ENCODE measurements at places on chromosomes 13 and 19.
A peak's percentile ranks its signal among the peaks of the same experiment; 100 is the strongest.

GRCh38 chr19:32750441-32751055 is 31.0 kb downstream of the TDRD12 start:
- DNase-seq: no peak

- DNase-seq: no peak
Measured at GRCh38 chr13:48038761-48039160, 1.2 kb downstream of the NUDT15 start.

- no peak for DNase-seq
Measured at GRCh38 chr13:78632996-78633395, 26.0 kb downstream of the OBI1 start.

- no peak for DNase-seq
Measured at GRCh38 chr13:33828431-33829129, 10.6 kb downstream of the RFC3 start.

DNA sequence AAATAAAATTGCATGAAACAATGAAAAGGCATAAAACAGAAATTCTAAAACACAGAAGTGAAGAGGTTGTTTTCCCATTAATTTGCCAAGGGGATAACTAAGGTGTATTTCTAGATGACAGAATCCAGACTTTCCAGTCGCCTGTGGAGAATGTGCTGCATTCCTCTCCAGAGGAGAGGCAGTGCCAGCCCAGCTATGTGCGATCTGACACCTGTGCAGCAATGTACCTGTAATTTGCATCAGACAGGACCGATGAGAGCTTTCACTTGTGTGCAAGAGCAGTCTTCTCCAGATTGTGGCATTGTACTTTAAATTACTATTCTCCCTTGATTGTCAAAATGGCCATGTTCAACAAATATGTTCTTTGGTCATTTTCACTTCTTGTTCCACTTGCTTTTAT is 1037.9 kb downstream of the EFNB2 start:
- no peak for DNase-seq

- DNase-seq: no peak
Measured at GRCh38 chr13:28540612-28541011, 45.7 kb upstream of the FLT1 start.

- no peak for DNase-seq
Measured at GRCh38 chr13:42992764-42993122, 702 bp upstream of the EPSTI1 start.

GRCh38 chr13:98467263-98467985 is 109.5 kb downstream of the STK24 start:
- DNase-seq: no peak

GRCh38 chr13:61765181-61765742 is 349.6 kb upstream of the PCDH20 start:
- no peak for DNase-seq

- DNase-seq: no peak
Measured at GRCh38 chr13:64758521-64759244, 2471.5 kb downstream of the PCDH9 start.

DNA sequence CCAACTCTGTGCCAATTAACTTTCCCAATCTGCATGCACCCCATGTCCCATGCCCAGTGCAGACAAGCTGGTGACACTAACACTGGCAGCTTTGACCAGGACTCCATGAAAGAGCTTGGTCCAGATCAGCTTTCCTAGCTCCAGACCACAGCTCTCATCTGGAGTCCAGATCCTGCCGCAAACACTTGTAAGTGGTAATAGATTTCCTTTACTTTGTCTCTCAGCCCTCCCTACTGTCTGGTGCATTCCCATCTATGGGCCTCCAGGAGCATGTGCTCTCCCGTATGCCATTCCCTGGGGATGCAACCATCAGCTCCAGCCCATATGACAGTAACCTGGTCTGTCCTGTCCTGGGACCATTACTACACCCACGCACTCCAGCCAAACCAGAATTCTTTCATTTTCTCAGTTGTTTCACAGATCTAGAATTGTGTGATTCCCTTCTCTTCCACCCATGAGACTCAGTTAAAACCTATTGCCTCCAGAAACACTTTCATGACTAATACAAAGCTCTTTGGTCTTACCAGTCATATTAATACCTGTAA is 4.9 kb upstream of the STARD13 start:
- DNase-seq: no peak

DNA sequence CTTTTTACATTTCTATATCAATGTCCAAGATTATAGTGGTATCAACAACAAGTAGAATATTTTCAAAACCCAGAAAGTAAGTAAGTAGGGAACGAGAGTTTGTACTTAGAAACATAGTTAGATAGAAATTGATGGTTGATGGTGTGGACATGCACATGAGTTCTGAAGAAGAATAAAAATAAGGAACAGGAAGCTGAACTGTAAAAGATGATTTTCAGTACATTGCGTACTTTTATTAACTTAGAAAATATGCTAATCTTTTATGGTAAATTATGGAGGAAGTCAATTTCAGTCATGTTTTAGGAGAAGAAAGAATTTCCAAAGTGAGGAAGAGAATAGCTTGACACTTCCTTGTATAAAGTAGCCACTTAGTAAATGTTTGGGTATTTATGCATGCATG is 12.3 kb upstream of the GPR18 start:
- DNase-seq: no peak

DNA sequence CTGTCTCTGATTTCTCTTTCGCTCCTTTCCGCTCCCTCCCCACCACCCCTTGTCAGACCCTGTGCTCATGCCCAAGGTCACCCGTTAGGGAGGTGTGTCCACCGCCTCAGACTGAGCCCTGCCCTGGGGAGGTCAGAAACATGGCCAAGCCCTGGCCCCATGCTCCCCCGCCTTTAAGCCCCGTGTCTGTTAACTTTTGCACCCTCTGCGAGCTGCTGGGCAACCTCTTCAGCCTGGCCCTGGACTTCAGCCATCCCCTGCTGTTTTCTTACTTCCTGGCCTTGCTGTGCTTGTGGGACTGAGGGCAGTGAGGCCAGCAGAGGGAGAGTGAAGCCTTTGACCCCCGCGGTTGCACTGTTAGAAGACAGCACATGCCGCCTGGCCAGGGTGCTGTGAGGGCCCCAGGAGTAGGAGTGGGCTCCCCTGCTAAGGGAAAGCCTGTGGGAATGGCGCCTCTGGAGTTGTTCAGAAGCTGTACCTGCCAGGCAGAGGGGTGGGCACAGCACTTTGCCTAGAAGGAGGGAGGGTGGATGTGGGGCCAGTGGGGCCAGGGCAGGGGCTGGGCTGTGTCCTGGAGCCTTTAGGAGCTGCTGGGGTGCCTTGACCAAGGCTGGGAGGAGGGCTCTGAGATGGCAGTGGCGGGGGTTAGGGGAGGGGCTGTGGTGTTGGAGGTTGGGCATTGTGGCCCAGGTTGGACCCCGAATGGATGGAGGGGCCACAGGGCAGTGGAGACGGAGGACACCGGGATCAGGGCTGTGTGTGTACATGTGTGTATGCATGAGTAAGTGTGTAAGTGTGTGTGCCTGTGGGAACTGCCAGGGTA is 7.9 kb downstream of the UPF1 start:
- DNase-seq: no peak

GRCh38 chr13:61751039-61751438 is 335.4 kb upstream of the PCDH20 start:
- no peak for DNase-seq

DNA sequence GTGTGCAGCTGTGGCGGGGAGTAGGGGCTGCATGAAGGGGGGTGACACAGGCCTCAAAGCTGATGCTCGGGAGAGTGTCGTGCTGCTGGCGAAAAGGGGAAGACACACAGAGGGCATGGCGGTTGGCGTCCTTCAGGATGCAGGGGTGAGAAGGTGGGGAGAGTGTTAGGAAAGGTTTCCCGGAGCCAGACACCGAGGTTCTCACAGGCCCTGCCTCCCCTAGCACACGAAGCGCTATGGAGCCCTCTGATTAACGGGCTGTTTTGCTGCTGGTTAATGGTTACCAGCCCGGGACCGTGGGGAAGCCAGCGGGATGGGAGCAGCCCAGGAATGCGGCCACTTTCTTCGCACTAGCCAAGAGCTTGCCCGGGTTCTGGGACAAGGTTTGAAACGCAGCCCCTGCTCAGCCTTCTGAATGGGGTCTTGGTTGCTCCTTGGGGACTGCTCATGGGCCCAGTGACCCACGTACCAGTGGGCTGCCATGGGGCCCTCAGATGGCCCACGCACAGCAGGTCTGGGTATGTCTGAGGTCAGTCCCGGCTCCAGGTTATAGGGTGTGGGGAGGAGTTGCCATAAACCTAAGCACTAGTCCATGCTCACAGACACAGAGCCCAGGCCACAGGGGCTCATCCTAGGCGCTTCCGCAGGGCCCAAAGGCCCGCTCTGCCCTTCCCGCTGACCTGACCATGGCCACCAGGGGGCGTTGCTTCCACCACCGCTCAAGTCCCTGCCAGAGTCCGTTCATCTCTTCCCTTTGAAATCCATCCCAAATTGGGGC is 31.3 kb upstream of the ISYNA1 start:
- DNase-seq: no peak

- DNase-seq: no peak
Measured at GRCh38 chr13:110666255-110666533, 39.7 kb downstream of the CARS2 start.

DNA sequence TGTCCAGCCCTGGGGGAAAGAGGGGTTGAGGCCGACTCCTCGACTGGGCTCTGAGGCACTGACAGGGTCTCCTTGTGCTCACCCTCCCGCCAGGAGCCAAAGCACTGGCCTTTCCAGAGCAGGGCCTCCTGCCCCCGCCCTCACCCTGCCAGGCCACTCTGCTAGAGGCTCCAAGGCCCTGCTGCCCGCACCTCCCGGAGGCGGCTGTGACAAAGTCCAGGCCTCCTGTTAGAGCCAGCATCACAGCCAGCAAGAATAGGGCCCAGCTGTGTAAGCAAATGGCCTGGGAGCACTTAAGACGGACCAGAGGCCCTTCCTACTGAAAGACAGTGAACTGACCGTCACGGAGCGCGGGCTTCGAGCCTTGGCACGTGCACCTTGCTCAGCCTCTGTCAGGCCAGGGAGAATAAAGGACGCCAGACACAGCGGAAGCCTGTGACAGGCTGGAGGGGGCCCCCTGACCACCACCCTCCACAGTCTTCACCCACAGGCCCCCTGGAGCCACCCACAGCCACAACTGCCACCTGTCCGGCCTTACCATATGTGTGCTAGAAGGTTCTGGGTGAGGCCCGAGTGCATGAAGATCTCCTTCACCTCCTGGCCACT is 50.9 kb downstream of the EPS15L1 start:
- DNase-seq: no peak

GRCh38 chr19:7159105-7159933 is 89.8 kb downstream of the ZNF557 start:
- peak; percentile 25 for DNase-seq

GRCh38 chr13:21673539-21673788 is 2.6 kb downstream of the FGF9 start:
- no peak for DNase-seq

DNA sequence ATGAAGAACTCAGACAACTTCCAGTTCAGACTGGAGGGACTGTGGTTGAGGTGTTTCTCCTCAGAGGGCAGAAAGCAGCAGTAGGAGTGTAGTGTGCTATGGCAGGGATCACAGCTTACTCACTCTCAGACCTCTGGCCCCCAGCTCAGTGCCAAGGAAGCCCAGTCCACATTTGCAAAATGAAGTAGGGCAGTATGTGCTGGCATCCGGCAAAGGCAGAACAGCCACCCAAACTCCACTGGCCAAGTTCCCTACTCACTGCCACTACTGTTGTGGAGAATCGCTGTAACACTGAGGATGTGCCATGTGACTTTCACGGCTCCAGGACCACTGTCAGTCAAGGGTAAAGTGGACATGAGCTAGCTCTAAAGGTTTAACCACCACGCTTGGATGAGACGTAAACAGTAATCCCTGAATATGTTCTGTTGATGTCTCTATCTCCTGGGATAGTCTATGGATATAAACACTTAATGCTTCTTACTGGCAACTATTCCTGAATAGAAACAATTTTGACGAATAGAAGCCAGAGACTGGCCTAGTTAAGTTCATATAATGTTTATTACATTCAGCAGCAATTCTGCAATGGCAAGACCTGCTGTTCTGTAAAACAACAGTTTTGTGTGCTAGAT is 67.0 kb upstream of the SLC15A1 start:
- DNase-seq: no peak

- no peak for DNase-seq
Measured at GRCh38 chr13:35448465-35448864, 28.0 kb downstream of the MAB21L1 start.

DNA sequence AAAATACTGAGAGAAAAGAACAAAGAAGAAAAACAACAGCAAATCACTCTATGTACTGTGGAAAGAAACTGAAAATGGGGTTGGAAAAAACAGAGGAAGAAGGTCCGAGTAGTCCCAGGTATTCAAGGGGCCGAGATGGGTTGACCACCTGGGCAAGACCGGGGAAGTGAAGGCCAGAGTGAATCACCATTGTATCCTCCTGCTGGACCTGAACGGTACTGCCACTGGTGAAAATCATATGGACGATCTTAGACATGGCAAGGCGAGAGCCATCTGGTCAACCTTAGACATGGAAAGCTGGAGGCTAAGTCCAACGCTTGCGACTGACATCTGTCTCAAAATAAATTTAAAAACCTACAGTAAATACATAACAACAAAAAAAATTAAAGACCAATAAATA is 44.4 kb upstream of the ZNF91 start:
- no peak for DNase-seq

DNA sequence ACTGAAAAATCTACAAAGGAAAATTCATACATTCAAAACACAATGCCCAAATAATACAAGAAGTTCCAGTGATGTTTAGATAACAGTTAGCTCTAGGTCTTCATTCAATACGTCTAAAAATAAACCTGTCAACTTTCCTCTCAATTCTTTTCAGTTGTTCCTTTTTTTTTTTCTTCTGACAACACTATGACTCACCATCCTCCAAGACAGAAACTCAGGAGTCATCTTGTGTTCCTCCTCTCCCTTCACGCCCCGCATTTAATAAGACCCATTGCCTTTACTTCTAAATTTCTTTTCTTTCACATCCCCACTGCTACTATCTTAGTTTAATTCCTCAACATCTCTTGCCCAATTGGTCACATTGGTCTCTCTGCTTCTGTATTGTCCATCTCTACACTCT is 759.9 kb downstream of the GPC5 start:
- no peak for DNase-seq

DNA sequence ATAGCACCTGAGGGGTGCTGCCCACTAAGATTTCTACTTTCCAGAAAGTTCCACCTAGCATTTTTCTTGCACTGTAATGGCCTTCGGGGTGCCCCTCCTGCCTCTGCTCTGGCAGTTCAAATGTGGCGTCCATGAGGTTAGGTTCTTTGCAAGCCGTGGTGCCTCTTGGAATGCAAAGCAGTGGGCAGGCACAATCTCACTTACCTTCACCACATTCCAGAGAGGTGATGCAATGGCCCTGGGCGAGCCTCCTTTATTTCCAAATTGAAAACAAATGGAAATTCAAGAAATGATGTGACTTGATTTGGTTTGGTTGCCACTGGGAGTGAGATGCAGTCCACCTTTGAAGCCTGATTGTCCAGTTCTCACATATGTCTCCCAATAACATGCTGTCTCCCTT is 46.9 kb downstream of the FGF9 start:
- DNase-seq: no peak

- DNase-seq: no peak
Measured at GRCh38 chr13:63901630-63902029, 2486.0 kb upstream of the PCDH20 start.
